Stimulated activated CD8-positive, alpha-beta memory T cell treated with anti-CD3 and anti-CD28 coated beads, Interleukin-15, amount 100 ng/mL, for 1 hour (primary cell): ENCODE measurements at places on chromosomes 5 and 9.

GRCh38 chr5:55218967-55219366, 8.1 kb downstream of the MCIDAS start:
- no peak for DNase-seq

- DNase-seq, result no peak
These were observed 28.5 kb upstream of the IFNK start for GRCh38 chr9:27495480-27496134.

- no peak for DNase-seq
These were observed 92.7 kb upstream of the OSMR start for GRCh38 chr5:38753141-38753540.

GRCh38 chr5:67966712-67967111, 248.8 kb upstream of the PIK3R1 start:
- no peak for DNase-seq

- DNase-seq, result no peak
These were observed 99.3 kb downstream of the GDNF start for GRCh38 chr5:37740331-37741066.

GRCh38 chr9:79490657-79491248, 81.0 kb upstream of the TLE4 start:
- DNase-seq, result no peak

- DNase-seq, result no peak
These were observed 30.5 kb downstream of the SHB start for GRCh38 chr9:38038307-38039089.
